ENCODE measurements at places on chromosomes 2 and 18.

GRCh38 chr2:181586569-181587081, 70.3 kb downstream of the CERKL start:
- peak overlapping the region; percentile 46 for H3K4me3 ChIP-seq
- DNase-seq, result peak; percentile 87
- H3K27ac ChIP-seq, result peak overlapping the region; percentile 74
- H3K36me3 ChIP-seq, result no peaks in the 10 kb centered on the region
- peaks cover 27% of the 10 kb centered on the region for H3K4me1 ChIP-seq
- no peaks in the 10 kb centered on the region for H3K27me3 ChIP-seq

GRCh38 chr18:51195451-51196117, 1.9 kb downstream of the MEX3C start:
- peak; percentile 69 for DNase-seq
- peaks cover 30% of the 10 kb centered on the region for H3K4me1 ChIP-seq
- H3K27me3 ChIP-seq, result no peaks in the 10 kb centered on the region
- H3K27ac ChIP-seq, result peak overlapping the region; percentile 85

DNA sequence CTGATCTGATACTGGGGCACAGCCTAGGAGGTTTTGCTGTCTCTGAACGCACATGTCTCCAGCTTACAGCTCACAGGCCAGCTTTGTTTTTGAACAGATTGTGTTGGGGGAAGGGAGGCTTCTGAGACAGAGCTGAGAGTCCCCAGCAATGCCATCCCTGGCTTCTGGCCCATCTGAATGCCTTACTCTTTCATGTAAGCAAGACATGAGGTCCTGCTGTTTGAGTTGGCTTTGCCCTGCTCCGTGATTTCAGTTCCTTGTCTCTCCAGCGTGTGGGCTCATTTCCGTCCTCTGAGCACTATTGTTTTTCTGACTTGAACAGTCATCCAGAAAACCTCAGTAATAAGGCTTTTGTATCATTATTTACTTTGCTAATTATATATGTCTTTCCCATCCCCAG, 194.9 kb upstream of the TNP1 start:
- H3K4me3 ChIP-seq, result no peak overlapping the region
- H3K27ac ChIP-seq, result no peak overlapping the region
- no peaks in the 10 kb centered on the region for H3K4me1 ChIP-seq
- H3K27me3 ChIP-seq, result no peaks in the 10 kb centered on the region
- no peaks in the 10 kb centered on the region for H3K36me3 ChIP-seq
- no peak for DNase-seq

DNA sequence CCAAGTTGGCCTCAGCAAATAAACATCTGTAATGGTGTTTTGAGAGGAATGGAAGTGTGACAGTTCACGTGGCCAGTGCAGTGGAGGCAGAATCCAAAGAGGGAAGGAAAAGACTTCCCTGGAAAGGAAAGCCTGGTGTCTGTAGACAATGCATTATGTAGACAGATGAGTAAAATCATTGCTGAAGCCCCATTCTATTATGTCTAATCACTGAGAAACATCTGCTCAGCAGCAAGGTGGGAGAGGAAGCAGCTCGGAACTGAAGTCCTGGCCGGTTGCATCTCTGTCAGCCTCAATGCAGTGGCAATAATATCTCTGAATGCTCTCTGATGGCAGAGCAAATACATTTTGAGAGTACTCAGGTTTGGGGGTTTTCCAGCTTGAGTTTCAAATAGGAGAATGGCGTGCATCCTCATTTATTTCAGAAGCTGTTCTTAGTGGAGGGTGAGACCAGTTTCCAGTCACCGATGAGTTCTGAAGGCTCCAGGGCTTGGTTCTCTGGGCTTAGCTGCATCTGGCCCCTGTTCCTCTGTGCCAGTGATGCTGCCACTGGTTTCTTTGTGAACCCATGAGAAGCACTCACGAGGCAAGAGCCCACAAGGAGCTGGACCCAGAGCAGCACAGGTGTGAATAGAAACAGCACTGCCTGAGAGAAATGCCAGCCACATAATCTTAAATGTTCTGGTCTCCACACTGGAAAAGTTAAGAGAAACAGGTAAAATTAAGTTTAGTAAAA, 63.3 kb downstream of the RPIA start:
- H3K4me3 ChIP-seq, result peak overlapping the region; percentile 7
- peak overlapping the region; percentile 98 for H3K27ac ChIP-seq
- H3K36me3 ChIP-seq, result no peaks in the 10 kb centered on the region

DNA sequence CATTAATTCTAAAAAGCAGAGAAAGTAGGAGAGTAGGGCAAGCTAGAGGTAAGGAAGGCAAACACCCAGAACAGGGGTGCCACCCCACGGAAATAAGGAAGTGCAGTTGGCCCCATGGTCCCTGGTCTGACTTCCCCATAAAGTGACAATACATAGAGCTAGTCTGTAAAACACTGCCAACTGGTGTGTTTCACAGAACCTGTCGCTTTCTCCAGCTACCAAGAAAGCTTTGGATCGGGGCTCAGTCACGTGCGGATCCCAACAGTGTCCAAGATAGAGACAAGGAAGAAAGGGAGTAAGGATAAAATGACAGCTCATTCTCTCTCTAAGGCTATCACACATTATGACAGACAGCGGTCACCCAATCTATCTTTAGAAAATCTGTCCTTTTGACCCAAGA, 36.4 kb downstream of the TBC1D8 start:
- no peaks in the 10 kb centered on the region for H3K36me3 ChIP-seq
- no peaks in the 10 kb centered on the region for H3K27me3 ChIP-seq
- DNase-seq, result no peak
- H3K27ac ChIP-seq, result no peak overlapping the region
- H3K4me1 ChIP-seq, result no peaks in the 10 kb centered on the region
- no peak overlapping the region for H3K4me3 ChIP-seq

GRCh38 chr2:127358044-127358443, 29.7 kb downstream of the MAP3K2 start:
- no peaks in the 10 kb centered on the region for H3K36me3 ChIP-seq
- H3K27ac ChIP-seq, result no peak overlapping the region
- no peaks in the 10 kb centered on the region for H3K4me1 ChIP-seq
- no peak for DNase-seq
- H3K4me3 ChIP-seq, result no peak overlapping the region
- H3K27me3 ChIP-seq, result no peaks in the 10 kb centered on the region

DNA sequence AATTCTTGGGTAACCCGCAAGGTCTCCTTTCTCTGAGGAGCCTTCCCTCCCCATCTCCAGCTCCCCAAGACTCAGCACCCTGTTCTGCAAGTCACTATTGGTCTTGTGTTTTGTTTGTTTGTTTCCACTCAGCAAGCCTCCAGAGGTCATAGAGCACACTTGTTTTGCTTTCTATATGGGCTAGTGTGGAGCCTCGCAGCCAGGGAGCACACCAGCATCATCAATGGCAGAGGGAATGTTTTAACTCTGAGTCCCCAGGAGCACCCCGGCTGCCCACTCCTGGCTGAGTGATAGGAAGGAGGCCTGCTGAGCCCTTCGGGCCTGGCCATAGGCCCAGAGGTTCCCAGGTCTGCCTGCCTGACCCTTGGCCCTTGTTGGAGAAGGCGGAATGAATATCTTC, 36.6 kb downstream of the GLI2 start:
- H3K27me3 ChIP-seq, result no peaks in the 10 kb centered on the region
- DNase-seq, result no peak
- H3K4me3 ChIP-seq, result no peak overlapping the region
- H3K4me1 ChIP-seq, result no peaks in the 10 kb centered on the region
- H3K27ac ChIP-seq, result no peak overlapping the region

GRCh38 chr2:109125593-109126500, 3.2 kb upstream of the SH3RF3 start:
- H3K27me3 ChIP-seq, result no peaks in the 10 kb centered on the region
- no peak overlapping the region for H3K4me3 ChIP-seq

GRCh38 chr2:25838152-25838756, 40.0 kb downstream of the ASXL2 start:
- H3K36me3 ChIP-seq, result no peaks in the 10 kb centered on the region
- no peak overlapping the region for H3K4me3 ChIP-seq
- H3K27ac ChIP-seq, result no peak overlapping the region
- no peak for DNase-seq

- H3K4me1 ChIP-seq, result no peaks in the 10 kb centered on the region
- peaks cover 10% of the 10 kb centered on the region for H3K36me3 ChIP-seq
- H3K27me3 ChIP-seq, result no peaks in the 10 kb centered on the region
Observed at GRCh38 chr2:175965773-175966172, 36.3 kb downstream of the LNPK start.

GRCh38 chr2:85787282-85787980, 33.6 kb downstream of the ATOH8 start:
- DNase-seq, result no peak
- H3K27me3 ChIP-seq, result no peaks in the 10 kb centered on the region
- no peaks in the 10 kb centered on the region for H3K4me1 ChIP-seq
- no peak overlapping the region for H3K27ac ChIP-seq
- H3K4me3 ChIP-seq, result no peak overlapping the region
- no peaks in the 10 kb centered on the region for H3K36me3 ChIP-seq
